Esophagus muscularis mucosa (tissue), 4 donors: ENCODE measurements at places on chromosomes 13 and 19. TPM values are rescaled to one million over a fixed set of nuclear protein-coding genes. Genes with fewer than 3 reads are reported as not detected.

The DNMT1 gene
- total RNA-seq, result 35.7 TPM

The BST2 gene
- total RNA-seq, result 59.7 TPM

The PLEKHA4 gene
- total RNA-seq, result 22.4 TPM

The LAIR1 gene
- total RNA-seq, result 11.5 TPM

DNA sequence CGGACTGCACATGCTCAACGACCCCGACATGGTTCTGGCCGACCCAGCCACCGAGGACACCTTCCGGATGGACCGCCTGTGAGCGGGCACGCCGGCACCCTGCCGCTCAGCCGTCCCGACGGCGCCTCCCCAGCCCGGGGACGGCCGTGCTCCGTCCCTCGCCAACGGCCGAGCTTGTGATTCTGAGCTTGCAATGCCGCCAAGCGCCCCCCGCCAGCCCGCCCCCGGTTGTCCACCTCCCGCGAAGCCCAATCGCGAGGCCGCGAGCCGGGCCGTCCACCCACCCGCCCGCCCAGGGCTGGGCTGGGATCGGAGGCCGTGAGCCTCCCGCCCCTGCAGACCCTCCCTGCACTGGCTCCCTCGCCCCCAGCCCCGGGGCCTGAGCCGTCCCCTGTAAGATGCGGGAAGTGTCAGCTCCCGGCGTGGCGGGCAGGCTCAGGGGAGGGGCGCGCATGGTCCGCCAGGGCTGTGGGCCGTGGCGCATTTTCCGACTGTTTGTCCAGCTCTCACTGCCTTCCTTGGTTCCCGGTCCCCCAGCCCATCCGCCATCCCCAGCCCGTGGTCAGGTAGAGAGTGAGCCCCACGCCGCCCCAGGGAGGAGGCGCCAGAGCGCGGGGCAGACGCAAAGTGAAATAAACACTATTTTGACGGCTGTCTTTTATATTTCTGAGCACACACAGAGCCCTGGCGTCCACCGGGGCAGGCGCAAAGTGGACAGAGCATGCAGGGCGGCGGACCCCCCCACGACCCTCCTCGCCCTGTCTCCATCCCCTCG is 13.6 kb downstream of the COMP start:
- DNase-seq, result no peak

- DNase-seq, result no peak
These were observed 15.5 kb upstream of the RASA3 start for GRCh38 chr13:114147803-114148520.

GRCh38 chr19:982567-983170 is 1.5 kb upstream of the WDR18 start:
- no peak for DNase-seq

GRCh38 chr13:96091164-96092117 is 1.5 kb downstream of the HS6ST3 start:
- DNase-seq, result no peak

DNA sequence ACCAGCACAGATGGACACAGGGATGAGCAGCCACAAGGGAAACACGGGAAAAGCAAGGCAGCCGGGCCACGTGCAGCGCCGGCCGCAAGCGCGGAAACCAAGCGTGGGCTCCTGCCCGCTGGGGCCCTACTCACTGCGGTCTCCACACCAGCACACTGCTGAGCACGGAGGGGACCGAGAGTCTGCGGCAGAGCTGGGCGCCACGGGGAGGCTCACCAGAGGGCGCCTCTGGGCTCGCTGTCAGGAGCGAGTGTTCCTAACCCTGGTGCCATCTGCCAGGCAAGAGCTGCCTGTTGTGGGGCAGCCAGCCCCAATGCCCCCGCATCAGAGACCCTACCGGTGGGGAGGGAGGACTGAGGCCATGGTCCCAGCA is 26.5 kb downstream of the MPND start:
- DNase-seq, result no peak

DNA sequence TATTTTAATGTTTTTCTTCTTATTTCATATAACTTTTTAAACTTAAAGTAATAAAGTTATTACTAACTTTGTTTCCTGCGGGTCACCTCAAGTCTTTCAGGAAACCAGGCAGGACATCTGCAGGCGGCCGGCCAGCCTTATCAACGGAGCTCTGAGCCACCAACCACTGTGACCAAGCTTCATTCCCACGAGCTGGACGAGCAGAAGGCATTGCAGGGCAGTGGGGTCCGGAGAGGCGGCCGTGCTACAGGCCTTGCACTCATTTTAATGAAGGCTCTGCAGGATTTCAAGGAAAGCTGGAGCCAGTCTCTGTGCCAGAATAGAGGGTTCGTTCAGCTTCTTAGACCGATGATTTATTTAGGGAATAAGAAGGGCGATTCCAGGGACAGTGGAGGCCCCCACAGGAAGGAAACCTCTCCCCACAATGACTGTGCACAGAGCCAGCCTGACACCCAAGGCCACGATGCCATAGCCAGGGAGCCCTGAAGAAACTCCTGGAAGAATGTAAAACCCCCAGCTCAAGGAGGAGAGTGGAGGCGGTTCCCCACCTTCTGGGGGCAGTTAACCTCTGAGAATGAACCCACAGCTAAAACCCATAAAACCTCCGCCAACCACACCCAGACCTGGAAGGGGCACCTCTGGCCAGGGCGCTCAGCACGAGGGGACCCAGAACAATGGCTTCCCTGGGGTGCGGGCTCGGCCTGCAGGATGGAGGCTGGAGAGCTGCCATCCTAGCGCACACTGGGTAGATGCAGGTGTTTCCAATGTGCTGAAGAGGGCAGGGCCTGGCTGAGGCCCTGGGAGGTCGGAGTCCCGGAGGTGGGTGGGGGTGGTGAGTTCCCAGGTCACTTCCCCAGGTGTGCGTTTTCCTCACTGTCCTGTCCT is 75.0 kb downstream of the RASA3 start:
- DNase-seq, result no peak

GRCh38 chr13:22561581-22561980 is 619.2 kb upstream of the SGCG start:
- no peak for DNase-seq

DNA sequence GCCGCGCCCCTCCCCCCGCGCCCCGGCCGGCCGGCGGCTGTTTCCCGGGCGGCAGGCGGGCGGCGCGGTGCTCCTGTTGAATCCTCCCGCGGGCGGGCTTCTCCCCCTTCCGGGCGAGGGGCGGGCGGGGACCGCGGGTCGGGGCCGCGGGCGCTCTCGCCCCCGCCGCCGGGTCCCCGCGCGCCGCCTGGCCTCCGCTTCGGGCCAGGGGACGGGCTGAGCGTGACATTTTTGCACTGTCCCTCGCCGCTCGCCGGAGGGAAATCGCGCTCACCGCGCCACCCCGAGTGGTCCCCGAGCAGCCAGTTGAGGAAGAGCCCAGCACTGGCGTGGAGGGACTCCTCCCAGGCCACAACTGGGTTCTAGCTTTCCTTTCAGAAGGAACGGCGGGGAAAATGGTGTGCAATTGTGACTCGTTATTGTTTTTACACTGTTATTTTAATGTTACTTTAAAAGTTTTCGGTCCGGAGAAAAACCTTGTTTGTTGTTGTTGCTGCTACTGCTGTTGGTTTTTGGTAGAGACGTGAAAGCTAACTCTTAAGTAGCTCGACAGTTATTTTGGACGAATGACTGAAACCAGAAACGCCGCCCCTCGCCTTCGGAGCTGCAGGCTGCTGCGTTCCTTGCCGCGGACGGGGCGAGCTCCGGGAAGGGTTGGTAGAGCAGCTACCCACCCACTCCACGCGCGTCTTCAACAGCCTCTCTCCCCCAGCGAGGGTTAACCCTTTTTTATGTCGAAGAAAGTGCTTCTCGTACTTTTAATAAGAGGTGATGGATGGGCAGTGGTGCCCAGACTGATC is 959 bp downstream of the PDS5B start:
- no peak for DNase-seq
